ENCODE measurements at places on chromosomes 6 and 20.

GRCh38 chr20:9038791-9039535, 29.9 kb upstream of the PLCB4 start:
- DNase-seq = no peak

GRCh38 chr20:56411759-56412472, at the start of gene CASS4:
Gene CASS4 (plus strand): TSS chr20:56412260. CDS start chr20:56412459, 199 bp downstream.
- DNase-seq = peak; percentile 75

GRCh38 chr6:119264854-119265397, 84.6 kb downstream of the MAN1A1 start:
- DNase-seq = no peak

- DNase-seq = peak; percentile 42
These were observed 120.4 kb downstream of the KHDC1L start for GRCh38 chr6:73104921-73105320.
